ENCODE measurements at places on chromosomes 1 and 21.

DNA sequence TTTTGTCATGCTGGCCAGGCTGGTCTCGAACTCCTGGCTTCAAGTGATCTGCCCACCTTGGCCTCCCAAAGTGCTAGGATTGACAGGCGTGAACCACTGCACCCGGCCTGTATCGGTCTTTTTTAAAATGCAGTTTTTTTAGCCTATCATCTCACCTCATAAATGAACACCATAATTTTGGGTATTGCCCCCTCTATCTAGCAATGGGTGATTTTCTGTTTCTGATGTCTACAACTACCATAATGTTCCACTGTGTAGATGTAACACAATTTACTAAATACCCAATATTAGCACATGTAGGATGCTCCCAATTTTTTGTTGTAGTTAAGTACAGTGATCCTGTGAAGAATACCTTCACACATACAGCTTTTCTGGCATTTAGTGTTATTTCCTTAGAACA, 2.0 kb upstream of the CAMTA1 start:
- no peak for DNase-seq

DNA sequence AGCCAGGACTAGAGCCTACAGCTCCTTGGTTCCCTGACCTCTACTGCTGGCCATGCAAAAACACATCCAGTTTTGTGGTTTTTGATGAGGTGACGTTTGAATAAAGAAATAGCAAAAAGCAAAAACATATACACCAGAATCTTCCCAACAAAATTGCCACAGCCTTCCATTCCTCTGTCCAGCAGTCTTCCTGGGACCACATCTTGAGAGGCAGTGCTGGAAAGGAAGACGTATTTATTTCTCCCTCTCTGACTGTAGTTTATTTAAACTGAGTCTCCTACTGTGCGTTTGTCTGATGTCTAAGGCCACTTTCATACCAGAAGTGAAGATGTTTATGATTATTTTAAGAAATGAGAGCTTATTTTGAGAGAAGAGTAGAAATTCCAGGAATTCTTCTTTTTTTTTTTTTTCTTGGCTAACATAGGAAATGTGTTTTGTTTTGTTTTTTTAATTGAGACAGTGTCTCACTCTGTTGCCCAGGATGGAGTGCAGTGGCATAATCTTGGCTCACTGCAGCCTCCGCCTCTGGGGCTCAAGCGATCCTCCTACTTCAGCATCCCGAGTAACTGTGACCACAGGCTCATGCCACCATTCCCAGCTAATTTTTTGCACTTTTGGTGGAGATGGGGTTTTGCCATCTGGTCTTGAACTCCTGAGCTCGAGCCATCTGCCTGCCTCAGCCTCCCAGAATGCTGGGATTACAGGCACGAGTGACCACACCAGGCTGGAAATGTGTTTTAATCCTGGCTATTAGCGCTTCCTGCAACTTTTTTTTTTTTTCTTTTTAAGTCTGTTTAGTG, 118.5 kb downstream of the ITSN1 start:
- no peak for DNase-seq

- DNase-seq: no peak
These were observed 189.1 kb downstream of the CLIC6 start for GRCh38 chr21:34857874-34858273.

- DNase-seq: no peak
These were observed 7.5 kb upstream of the CBR3 start for GRCh38 chr21:36127250-36127904.

DNA sequence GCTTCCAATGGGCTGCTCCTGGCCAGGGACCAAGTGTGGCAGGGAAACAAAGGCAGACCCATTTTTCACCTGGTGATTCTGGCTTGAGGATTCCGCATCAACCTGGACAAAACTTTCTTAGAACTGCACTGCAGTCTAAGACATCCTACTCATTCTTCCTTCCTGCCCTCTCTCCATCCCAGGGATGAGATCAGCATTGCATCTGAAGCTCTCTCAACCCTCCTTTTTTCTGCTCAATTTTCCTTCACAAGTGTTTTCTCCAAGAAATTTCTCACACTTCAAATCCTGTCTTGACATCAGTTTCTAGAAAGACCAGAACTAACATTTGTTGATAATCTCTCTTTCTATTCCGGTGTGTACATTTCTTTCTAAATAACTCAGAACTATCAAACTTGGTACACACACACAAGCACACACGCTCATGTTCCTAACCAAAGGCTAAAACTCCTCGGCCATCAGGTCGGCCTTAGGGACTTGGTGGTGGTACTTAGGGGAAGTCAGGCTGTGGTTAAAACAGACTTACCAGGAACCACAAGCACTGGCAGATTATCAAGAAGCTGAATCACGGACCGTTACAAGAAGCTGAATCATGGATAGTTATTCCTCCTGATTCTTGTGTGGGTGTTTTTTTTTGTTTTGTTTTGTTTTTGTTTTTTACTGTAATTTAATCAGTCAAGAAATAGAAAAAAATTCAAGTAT, 21.0 kb upstream of the CXADR start:
- no peak for DNase-seq

DNA sequence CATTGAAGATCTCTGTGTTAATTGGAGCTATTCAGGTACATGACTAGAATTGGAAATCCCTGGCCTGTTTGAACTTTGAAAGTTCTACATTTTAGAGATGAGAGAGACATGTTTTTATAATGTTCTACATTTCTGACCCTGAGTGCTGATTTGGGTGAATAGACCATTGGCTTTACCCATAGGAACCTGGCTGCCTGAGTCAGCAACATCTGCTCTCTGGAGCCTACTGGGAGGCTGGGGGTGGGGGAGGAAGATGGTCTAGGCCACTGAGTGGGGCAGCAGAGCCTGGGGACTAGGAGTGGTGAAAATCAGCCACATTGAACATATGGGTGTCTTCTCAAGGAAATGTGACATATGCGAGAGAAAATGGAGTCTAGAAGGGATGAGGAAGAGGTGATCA, 1.4 kb upstream of the VANGL1 start:
- no peak for DNase-seq

GRCh38 chr1:4564051-4564450, 90.4 kb upstream of the AJAP1 start:
- no peak for DNase-seq

GRCh38 chr1:74857676-74858075, 124.7 kb downstream of the TYW3 start:
- no peak for DNase-seq
